Activated naive CD4-positive, alpha-beta T cell treated with anti-CD3 and anti-CD28 coated beads, Interleukin-2, amount 50 U/mL, for 16 hours (primary cell): ENCODE measurements at places on chromosomes 4 and X.

GRCh38 chrX:138704596-138704995, 6.9 kb downstream of the FGF13 start:
- DNase-seq = no peak

- DNase-seq = peak; percentile 51
These were observed 167.1 kb downstream of the NSUN7 start for GRCh38 chr4:40916880-40917279.

DNA sequence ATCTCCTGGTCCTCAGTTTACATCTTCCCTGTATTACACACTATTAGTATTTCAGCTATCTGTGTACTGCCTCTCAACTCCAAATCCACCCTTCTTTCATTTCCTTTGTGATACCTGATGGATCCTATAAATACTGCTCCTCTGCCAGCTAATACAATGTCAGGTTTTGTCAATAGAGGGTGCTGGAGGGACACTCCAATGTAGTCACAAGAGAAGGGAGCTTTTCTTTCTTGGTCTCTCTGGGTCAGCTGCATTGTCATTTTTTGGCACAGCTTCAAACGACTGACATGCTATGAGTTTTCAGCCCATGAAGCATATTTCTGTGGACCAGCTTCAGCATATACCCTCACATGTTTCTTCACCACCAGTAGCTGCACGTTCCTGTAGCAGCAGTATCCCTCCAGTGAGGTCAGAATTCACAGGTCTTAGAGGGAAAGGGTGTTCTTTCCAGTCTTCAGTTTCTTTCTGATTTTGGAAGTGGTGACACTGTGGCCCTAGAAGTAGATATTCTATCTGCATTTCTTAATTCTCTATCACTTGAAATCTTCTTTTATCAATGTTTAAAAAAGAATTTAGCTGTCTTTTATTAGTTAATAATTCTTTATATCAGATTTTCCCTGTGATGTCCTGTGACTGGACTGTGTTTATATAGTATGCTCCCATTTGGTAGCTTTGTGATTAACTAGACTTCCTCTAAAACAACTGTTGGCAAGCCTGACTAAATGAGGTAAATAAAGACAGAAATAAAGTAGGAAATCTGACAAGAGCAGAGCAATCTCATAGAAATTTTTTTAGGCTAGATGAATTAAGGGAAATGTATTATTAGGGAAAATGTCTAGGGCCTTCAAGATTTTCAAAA, 60.6 kb downstream of the GABRA2 start:
- no peak for DNase-seq

DNA sequence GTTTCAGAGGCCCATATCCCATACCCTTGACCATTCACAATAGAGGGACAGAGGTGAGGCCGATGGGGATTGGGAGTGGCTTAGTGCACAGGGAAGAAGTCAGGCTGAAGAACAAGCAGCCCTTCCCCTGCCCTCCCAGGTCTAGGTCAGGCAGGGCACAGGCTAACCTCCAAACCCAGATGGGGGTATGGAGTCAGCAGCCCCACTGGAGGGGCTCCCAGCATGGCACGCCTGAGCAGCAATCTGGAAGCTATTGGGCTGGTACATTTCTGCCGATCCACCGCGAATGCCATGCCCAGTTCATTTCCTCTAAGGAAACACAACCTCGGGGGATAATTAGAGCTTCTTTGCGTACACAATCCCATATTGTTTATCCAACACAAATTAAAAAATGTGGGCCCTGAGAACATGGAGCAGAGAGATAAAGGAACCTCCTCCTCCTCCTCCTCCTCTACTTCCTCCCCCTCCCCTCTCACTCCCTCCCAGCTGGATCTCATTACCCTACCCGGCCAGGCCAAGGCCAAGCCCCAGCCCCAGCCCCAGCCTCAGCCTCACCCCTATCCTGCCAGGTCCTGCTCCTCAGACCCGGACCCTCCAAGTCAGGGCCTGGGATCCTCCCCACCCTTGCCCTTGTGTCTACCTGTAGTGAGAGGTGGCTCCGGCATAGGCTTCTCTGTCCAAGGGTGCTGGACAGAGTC, 83.0 kb downstream of the PJA1 start:
- DNase-seq = no peak

DNA sequence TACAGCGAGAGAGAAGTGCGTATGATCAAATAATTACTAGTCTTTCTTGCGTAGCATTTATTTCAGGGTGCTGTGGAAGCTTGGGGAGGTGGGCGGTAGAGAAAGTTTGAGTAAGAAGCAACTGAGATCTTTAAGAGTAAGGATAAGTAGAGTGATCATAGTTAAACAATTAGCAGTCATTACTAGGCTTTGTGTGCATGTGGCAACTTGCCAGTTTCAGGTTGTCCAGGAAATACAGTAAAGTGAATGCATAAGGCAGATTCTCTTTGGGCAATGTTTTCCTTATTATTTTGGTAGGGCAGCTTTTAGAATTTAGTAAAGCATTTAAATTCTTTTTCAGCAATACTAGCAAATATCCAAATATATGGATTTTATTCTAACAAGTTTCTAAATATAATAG, 57.0 kb downstream of the HPGDS start:
- no peak for DNase-seq

GRCh38 chr4:139054791-139055505, 39.4 kb downstream of the NOCT start:
- no peak for DNase-seq

- DNase-seq = no peak
These were observed 152.3 kb downstream of the ARAP2 start for GRCh38 chr4:36091997-36092396.

DNA sequence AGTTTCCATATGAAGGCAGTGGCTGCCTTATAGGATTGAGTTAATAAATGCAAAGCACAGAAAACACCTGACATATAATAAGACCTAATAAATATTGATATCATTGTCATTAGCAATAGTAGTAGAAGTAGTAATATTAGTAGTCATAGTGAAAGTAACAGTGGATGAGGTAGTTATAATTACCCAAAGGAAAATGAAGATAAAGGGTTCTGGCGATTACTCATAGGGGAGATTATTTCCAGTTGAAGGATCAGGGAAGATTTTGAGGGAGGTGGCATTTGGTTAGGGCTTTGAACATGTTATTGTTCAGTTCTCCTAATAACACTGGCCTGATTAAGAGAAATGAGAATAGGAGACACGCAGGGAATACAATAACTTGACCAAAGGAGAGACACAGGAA, 131.9 kb upstream of the GPRIN3 start:
- DNase-seq = no peak
